ENCODE measurements at places on chromosomes 11 and 22. TPM values are rescaled to one million over a fixed set of nuclear protein-coding genes. Genes with fewer than 3 reads are reported as not detected.
A peak's percentile ranks its signal among the peaks of the same experiment; 100 is the strongest.

Gene SLC37A2
- not detected for total RNA-seq

Gene NXPE1
- total RNA-seq = 176 TPM

Gene GRAMD1B
- 28.0 TPM for total RNA-seq

Gene CD3G
- total RNA-seq = 1.2 TPM

Gene SESN3
- 5.5 TPM for total RNA-seq

Gene UBQLNL
- not detected for total RNA-seq

DNA sequence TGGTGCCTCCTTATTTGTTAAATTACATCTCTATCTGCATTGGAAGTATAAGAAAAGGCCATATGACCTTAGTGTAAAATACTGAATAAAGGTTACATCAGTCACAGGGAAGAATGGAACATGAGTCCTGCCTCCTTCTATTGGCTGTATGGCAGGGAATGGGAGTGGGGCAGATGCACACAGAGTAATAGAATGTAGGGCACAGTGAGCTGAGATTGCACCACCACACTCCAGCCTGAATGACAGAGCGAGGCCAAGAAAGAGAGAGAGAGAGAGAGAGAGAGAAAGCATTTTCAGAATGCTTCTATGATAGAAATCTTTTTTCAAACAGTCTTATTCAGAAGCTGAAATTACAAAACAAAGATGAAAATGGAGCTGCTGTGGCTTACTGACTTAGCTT lies 58.8 kb downstream of the SLN start:
- H3K27ac ChIP-seq = no peak overlapping the region
- no peak overlapping the region for H3K4me3 ChIP-seq
- DNase-seq = no peak
- H3K36me3 ChIP-seq = no peaks in the 10 kb centered on the region

DNA sequence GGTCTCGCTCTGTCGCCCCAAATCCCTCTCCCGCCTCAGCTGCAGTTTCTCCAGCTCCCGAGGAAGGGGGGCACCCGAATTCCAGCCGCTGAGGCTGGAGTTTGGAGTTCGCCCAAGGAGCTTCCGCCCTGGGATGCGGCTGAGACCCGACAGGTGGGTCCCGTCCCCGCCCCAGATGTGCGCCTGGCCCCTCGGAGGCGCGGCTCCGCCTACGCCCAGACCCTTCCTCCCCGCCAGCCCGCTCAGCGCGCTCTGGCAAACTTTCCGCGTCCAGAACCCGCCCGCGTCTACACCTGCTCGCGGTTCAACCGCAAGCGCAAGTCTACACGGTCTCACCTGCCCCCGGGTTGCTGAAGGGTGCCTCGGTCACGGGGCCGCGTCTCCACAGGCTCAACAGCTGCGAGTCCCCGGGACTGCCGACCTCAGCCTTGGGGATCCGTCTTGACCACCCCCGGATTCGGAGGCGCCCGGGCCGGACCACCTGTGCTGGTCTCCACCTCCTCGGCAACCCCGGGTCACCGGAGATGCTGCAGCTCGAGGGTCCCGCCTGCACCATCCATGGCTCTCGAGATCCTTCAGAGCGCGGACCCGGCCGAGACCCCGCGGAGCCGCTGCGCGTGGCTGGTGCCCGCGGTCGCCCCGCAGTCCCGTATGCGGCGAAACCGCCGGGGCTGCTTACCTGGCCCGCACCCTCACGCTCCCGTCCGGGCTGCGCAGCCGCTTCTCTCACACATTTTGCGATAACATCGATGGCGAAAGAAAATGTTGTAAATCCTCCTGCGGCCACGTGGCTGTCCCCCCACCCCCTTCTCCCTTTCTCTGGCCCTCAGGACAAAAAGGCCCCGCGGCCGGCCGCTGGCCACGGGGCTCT lies 63.6 kb downstream of the NFAM1 start:
- peak; percentile 64 for DNase-seq
- H3K4me3 ChIP-seq = peak overlapping the region; percentile 66
- peak overlapping the region; percentile 59 for H3K27ac ChIP-seq
- H3K27me3 ChIP-seq = peaks cover 38% of the 10 kb centered on the region
- H3K4me1 ChIP-seq = peaks cover 43% of the 10 kb centered on the region
- H3K36me3 ChIP-seq = no peaks in the 10 kb centered on the region

DNA sequence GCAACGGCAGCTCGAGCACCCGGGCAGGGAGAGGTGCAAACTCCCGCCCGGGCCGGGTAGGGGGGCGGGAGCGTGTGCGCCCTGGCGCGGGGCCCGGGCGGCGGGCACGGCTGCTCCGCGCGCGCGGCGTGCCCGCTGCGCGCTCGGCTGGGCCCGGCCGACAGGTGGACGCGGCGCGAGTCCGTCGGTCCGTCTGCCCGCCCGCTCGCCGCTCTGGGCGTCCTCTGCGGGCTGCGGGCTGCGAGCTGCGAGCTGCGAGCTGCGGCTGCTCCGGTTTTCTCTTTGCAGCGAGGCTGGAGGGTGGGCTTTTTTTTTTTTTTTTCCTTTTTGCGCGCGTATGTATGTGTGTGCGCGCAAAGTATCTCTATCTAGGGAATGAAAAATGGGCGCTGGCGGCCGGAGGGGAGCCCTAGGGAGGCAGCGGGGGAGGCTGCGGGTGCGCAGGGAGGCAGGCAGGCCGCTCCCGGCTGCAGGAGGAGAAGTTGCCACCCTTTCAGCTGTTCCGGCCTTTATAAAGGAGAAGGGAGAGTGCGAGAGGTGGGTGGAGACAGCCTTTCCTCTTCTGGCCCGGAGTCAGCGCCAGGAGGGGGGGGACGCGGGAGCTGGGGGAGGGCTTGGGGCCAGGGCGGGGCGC lies at the start of gene PDGFB:
TSS of gene PDGFB (minus strand) at position 487 of the 634 bp plus-strand sequence. CDS start 1,019 bp downstream, outside the sequence.
- peaks cover 56% of the 10 kb centered on the region for H3K4me1 ChIP-seq
- peaks cover 84% of the 10 kb centered on the region for H3K27me3 ChIP-seq
- peak within 1 kb of the TSS; percentile 86 for H3K27ac ChIP-seq

DNA sequence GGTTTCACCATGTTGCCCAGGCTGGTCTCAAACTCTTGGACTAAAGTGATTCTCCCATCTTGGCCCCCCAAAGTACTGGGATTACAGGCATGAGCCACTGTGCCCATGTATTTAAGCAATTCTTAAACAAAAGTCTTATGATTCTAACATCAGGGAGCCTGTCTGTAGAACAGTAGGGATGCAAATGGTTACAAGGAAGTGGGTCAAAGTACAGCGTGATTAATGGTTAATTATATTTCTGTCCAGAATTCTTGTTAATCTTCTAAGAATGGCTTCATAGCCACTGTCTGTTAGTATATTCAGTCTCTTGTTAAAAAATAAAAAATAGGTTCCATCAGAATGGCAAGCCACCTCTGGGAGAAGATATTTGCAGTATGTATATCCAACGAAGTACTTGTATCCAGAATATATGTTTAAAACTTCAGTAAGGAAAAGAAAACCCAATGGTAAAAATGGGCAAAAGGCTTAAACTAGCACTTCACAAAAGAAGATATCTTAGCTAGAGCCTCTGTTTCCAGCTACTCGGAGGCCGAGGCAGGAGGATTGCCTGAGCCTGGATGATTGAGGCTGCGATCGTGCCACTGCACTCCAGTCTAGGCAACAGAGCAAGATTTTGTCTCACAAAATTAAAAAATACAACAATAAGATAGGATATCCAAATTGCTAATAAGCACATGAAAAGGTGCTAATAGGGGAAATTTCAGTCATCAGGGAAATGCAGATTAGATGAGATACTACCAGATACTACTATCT lies 22.9 kb downstream of the ATG13 start:
- peaks cover 45% of the 10 kb centered on the region for H3K36me3 ChIP-seq
- no peak overlapping the region for H3K4me3 ChIP-seq
- H3K4me1 ChIP-seq = no peaks in the 10 kb centered on the region
- no peaks in the 10 kb centered on the region for H3K27me3 ChIP-seq

DNA sequence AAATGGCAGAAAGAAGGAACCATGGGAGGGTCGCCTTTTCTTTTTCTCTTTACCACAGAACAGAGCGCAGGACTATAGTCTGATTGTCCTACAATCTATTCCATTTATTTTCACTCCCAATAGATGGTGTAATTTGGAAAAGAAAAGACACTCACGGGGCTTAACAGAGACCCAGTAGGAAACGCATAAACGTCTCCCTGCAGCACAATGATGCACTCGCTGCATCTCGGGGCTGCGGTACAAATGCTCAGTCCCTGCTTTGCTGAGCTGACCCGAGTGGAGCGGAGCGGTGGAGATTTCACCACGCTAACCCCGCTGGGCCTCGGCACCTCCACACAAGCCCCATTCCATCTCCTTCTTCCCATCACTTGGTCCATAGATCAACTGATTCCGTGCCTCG lies 1.5 kb downstream of the FEZ1 start:
- peaks cover 48% of the 10 kb centered on the region for H3K27me3 ChIP-seq
- no peak overlapping the region for H3K27ac ChIP-seq
- no peak for DNase-seq
- H3K4me3 ChIP-seq = peak overlapping the region; percentile 67

DNA sequence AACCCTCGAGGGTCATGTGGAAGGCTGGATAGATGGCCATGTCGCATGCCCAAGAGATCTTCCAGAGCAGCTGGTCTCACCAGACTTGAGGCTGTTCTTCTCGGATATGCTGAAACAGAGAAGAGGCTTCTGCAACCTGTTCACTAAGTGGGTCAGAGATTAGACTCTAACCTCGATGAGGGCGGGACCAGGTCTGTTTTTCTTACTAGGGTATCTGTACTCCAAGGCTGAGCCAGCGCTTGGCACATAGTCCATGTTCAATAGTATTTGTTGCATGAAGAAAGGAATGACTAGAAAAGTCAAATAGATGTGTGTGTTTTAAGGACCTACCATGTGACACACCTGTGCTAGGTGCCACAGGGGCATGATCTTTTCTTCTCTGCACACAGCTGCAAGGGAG lies 43.6 kb downstream of the ABTB2 start:
- H3K27me3 ChIP-seq = no peaks in the 10 kb centered on the region
- no peaks in the 10 kb centered on the region for H3K4me1 ChIP-seq
- DNase-seq = no peak
